CD8-positive, alpha-beta T cell (primary cell): ENCODE measurements at places on chromosomes 1 and 21. TPM values are rescaled to one million over a fixed set of nuclear protein-coding genes. Genes with fewer than 3 reads are reported as not detected.

MMEL1 gene
- total RNA-seq: 1.4 TPM

GRCh38 chr1:20080441-20081352 lies 10.7 kb downstream of the PLA2G5 start:
- no peak for DNase-seq

- no peak for DNase-seq
These were observed 121.6 kb downstream of the PTBP2 start for GRCh38 chr1:96843196-96843595.

GRCh38 chr21:44405091-44405947 lies 50.0 kb upstream of the LRRC3 start:
- DNase-seq: no peak

- DNase-seq: no peak
These were observed 24.1 kb upstream of the EXO1 start for GRCh38 chr1:241823925-241824324.

DNA sequence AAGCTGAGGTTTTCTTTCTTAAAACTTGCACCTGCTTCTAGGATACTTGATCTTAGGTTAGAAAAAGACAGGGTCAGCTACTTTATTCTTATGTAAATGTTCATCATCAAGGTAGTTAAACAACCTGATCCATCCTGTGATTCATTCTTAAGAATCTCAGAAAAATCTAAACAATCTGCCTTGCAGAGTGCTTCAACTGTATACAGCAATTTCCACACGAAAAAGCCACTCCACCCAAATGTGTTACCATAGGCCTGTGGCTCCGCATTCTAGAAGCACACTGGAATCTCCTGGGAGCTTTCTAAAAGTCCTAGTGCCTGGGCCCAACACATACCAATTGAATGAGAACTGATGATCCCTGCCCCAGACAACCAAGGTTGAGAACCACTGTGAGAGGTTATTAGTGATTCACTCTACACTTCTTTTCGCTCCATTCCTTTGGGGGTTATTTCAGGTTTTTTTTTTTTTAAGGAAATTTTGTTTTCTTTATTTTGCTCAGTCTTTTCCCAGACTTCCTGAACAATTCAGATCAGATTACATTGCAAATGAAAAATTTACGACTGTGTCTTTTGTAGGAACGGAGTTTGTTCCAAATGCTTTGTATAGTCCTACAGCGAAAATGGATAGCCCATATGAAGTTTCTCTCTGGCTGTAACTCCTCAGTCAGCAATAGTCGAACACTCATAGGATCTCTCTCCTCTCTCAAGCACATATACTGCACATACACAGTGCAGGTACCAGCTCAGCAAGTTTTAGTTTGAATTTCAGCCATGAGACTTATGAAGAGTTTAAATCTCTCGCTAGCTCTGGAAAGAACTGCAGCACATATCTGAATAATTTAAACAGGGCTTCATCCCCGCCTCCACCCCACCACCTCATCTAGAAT lies 16.1 kb downstream of the SMYD2 start:
- DNase-seq: no peak

OR2T33 gene
- not detected for total RNA-seq

DNA sequence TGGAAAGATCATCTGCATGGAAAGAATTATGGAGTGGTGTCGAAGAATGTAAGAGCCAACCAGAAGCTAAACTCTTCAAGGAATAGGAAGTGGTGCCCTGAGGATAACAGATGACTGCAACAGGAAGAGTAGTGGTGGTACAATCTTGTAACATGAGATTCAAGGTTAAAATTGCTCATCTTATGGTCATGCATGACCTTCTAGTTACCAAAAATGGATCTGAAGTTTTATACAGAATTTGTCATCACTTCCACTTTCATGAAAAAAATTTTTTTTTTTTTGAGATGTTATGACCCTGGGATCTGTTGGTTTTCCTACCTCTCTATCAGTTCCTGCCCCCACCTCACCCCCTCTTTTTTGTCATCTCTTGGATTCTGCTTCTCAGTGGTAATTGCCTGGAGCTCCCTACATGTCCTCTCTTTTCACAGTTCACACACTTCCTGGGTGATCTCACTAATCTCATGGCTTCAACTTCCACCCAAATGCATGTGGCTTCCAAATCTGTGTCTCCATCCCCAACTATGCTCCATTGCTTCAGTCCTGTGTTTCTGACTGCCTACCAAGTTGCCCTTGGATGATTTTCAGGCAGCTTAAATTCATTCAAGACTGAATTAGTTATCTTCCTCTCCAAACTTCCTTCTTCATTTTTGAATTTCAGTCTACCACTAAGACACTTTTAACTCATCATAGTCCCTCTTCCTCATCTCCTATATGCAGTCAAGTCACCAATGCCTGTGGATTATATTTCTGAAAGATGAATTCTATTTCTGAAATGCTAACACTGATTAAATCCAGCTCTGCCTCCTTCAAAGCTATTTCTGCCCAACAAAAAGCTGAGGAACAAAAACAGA lies 48.4 kb downstream of the SLAMF6 start:
- no peak for DNase-seq

GRCh38 chr1:49048188-49048587 lies 271.5 kb upstream of the BEND5 start:
- no peak for DNase-seq

ZBTB8B gene
- total RNA-seq: not detected

DNA sequence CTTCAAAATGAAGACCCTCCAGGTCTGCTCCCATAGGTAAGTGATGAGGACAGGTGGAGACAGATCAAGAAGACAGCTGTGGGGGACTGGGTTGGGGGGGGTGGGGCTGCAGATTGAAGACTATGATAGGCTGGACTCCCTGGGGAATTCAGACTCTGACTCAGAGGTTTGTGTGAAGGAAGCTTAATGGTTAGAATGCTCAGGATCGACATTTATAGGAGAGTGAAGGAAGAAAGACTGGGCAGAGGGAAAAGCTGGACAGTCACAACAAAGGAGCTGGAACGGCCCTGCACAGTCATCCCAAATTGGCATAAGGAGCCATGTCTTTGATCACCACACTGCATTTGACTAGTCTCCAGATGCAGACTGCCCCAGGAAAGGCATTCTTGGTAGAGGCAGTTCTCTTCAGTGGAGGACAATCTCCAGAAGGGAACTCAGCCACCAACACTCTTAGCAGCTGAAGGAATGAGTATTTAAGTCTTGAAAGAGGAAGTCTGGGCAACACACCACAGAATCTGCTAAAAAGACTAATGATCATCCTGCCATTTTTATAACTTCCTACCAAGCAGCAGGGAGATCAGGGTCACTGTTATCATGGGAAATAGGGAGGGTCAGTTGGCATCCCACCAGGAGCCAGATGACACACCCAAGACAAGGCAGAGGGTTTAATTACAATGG lies 120.0 kb upstream of the ZC3H11B start:
- no peak for DNase-seq

TNFSF4 gene
- 0.16 TPM for total RNA-seq

- DNase-seq: no peak
These were observed 402.4 kb downstream of the USH2A start for GRCh38 chr1:216020743-216021345.

TNFRSF8 gene
- total RNA-seq: not detected

DNA sequence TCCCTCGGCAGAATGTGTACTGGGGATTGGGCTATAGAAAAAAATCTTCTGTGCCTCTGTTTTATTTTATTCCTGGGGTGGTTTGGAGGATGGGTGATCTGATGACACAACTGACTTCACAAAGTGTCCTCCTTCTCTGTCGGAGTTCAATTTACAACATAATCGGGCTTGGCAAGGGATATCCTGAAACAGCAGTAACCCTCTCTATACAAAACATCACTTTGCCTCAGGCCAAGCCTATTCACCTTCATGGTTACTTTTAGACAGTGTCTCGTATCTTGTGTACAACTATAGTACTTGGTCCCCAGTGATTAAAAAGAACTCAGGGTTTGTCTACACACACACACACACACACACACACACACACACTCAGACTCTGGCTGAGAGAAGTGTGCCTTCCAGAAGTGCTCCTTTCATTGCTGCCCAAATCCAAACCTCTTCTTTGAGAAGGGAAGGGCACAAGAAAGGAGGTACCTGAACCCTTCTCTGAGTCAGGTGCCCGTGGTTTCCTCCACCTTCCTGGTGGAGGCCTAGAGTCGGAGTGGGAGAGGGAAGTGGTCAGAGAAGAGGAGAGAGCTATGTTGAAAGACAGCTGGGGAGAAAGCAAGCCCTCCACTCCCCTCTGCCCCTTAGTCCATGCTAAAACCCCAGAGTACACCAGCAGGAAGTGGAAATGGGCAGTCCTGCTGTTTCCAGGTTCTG lies 62.4 kb upstream of the POU2F1 start:
- no peak for DNase-seq

TSPEAR gene
- not detected for total RNA-seq

- DNase-seq: peak; percentile 6
These were observed 36.9 kb upstream of the HIVEP3 start for GRCh38 chr1:41955461-41956159.

DNA sequence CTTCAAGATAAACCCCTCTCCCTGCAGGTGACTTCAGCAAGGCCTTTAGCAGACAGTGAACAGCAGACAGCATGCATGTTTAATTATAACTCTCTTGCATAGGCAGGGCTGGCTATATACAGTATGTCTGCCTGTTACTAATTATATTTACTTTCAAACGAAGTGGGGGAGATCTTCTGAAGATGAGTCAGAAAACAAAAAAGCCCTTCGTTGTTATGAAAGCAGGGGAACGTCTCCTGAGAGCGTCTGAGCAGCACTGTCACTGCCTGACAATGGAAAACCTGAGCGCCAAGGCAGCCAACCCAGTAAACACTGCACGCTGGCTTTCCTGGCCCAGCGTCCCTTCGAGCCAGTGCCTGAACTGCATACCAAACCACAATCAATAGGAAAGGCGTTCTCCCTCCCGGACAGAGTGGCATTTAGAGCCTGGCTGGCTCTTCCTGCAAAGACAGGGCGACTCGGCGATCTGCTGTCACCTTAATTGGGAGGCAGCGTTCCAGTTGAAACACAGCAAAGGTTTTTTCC lies 54.1 kb downstream of the TOMM20 start:
- DNase-seq: no peak

DNA sequence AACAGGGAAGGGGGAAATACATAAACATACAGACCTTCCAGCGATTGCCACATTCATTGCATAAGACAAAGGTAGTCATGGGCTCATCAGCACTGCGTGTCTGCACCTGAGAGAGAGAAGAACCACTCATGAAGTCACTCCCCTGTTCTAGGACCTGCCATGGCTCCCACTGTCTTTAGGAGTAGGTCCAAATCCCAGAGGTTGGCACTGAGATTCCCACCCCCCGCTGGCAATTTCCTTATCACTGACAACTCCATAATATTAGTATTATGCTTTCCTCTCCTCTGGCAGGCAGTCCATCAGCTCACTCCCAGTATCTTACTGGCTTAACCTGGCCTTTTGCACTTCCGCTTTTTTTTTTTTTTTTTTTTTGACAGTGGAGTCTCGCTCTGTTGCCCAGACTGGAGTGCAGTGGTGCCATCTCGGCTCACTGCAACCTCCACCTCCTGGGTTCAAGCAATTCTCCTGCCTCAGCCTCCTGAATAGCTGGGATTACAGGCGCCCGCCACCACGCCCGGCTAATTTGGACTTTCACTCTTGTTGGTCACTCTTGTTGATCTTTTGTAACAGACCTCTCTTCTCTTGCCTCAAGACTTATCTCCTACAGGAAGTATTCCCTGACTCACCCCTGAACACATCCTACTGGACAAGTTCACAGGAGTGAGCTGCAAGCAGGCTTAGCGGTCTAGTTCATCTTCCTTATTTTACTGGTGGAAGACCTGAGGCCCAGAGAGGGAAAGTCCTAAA lies 14.8 kb upstream of the ZNF436 start:
- DNase-seq: no peak

DNASE2B gene
- total RNA-seq: not detected

GRCh38 chr1:147579934-147580537 lies 38.7 kb downstream of the BCL9 start:
- DNase-seq: no peak

DNA sequence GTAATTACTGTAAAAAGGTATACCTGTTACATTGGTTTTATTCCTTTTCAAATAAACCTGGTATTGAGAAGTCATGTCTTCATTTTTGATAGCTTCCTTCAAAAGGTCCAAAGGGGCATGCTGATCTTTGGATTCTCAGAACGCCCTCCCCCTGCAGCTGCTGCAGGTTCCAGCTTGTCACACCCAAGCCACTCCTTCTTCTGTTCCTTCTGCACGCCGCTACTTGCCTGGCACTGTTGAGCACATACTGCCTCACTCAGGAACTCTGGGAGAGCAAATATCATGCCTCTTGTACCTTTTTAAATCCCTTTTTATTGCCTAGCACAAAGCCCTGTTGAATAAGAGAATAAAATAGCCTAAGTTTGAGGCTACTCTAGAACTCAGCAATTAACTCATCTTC lies 136.9 kb downstream of the BARHL2 start:
- DNase-seq: no peak

DNA sequence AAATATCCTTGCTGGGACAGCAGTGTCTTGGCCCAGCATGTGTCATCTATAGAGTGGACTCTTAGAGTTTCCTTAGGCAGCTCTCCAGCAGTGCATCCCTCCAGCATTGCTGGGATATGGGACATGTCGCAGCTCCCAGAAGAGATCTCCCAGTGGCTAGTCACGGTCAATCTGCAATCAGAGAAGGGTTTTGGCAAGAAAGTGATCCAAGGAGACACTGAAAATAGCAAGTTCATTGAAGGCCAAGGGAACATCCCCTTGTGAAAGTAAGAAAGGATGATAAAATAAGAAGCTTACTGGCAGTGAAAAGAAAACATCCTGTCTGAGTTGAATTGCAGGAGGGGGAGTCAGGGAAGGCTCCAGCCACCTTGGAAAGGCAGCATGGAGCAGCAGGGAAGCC lies 19.3 kb upstream of the NPL start:
- DNase-seq: no peak
